ENCODE measurements at places on chromosomes 13 and 19.

- DNase-seq: no peak
Observed at GRCh38 chr13:113598481-113598880, 13.9 kb downstream of the TFDP1 start.

DNA sequence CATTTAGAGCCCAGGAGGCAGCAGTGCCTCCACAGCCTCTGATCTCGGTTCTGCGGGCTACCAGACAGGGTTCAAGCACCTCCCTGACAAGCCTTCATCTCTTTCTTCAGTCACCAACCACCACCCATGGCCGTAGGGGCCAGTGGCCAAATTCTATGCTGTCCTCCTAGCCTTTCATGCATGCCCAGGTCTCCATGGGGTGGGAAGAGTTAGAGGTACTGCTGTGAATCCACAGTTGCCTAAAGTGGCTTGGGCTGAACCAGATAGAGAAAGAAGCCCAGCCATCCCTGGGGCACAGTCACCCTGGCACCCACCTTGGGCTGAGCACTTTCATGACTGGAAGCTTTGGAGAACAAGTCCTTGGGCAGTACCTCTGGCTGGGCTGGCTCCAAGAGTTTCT is 97.4 kb downstream of the ZDHHC20 start:
- DNase-seq: no peak

DNA sequence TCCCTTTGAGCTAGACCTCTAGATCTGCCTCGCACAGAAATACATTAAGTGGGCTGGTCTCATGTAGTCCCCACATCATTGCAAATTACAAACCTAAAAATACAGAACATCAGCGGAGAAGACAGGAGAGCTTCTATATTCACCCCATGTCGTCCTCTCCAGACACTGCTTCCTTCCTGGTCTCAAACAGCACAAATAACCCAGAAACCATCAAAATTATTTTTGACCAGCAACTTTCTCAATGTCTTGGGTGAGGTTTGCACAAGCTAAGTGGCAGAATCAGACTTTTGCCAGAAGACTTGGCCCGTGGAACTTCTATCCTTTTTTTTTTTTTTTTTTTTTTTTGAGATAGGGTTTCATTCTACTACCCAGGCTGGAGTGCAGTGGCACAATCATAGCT is 28.2 kb downstream of the CLEC17A start:
- DNase-seq: no peak

DNA sequence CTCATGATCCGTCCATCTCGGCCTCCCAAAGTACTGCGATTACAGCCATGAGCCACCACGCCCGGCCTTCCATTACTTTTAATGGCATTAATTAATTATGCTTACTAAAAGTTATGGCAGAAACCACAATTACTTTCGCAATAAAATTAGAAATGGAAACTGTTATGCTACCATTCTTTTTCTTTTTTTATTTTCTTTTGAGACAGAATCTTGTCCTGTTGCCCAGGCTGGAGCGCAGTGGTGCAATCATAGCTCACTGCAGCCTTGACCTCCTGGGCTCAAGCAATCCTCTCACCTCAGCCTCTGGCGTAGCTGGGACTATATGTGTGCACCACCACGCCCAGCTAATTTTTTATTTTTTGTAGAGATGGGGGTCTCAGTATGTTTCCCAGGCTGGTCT is 4.6 kb upstream of the BST2 start:
- DNase-seq: no peak

DNA sequence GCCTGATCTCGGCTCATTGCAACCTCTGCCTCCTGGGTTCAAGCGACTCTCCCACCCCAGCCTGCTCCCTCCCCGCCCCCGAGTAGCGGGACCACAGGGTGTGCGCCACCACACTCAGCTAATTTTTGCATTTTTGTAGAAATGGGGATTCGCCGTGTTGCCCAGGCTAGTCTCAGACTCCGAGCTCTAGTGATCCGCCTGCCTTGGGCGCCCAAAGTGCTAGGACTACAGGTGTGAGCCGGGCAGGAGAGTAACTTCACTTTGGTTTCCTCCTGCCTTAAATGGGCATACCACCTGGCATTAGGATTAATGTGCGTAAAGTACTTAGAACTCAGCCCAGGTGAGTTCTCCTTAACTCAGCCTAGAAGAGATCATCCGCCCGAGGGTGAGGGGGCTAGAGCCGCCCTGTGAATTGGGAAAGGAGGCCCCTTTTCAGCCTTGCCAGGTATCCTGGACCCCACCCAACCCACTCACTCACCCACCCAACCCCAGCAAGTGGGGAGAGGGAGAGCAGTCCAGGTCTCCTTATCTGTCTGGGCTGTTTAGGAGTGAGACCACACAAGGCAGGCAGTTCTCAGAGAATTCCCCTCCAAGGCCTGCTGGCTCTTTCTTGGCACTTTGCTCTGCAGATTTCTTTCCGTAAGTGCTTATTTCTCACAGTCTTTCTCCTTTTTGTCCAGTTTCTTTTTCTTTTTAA is 1.2 kb upstream of the ZFP36 start:
- no peak for DNase-seq

DNA sequence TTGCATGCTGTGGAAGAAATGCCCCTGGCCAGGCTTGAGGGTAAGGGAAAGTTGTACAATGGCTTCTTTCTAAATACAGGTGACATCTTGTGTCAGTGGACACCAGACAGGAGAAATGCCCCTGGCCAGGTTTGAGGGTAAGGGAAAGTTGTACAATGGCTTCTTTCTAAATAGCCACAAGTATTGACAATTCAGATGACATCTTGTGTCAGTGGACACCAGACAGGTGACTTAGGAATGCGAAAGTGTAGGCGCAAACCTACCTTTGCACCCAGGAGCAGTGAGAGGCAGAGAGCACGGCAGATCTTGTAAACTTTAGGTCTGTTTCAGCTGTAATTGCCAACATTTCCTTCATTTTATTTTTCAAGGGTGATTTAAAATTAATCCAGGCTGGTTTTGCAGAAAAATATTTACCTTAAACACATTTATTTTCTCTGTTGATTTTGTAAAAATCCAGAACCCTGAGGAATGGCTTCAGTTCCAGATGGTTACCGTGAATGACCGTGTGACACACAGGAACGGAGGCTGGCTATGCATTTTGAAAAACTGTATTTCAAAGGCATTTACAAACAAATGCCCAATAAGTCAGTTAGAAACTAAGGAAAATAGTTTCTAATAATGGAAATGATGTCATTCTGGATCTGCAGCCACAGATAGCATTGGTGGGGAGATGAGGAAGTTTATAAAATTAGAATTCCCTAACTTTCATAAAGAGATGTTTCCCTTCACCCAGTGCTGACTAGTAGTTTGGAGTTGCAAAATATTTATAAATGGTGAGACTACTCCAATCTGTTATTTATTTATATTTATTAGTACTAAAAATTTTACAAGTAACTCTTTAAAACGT is 34.9 kb downstream of the TNFSF13B start:
- no peak for DNase-seq

DNA sequence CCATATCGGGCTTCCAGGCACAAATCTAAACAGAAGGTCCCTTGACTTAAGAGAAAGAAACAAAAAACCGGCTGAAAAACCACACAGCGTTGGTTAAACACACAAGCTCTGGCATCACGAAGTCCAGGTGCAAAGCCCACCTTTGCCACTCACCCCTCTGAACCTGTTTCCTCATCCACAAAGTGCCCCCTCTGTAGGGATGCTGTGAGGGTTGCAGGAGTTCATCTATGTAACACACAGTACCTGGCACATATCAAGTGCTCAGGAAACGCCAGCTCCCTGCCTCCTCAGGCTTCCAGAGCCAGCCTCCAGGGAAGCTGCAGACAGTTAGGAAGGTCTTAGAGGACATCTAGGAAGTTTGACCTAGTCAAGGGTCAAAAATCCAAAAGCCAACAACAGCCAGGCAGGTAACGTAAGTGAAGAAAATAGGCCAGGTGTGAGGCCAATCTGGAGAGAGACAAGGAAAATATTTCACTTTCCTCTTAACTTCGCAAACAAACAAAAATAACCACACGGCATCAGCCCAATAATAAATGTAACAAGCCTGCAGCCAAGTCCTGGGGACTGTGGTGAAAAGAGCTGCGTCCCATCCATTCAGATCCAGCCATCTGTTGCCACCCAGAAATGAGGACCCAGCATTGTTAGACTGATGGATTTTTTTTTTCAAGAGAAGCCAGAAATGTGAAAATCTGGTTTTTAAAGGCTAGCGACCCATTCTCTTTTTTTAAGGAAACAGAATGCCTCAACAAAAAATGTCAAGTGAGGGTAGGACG is 10.0 kb downstream of the KDELR1 start:
- DNase-seq: no peak

DNA sequence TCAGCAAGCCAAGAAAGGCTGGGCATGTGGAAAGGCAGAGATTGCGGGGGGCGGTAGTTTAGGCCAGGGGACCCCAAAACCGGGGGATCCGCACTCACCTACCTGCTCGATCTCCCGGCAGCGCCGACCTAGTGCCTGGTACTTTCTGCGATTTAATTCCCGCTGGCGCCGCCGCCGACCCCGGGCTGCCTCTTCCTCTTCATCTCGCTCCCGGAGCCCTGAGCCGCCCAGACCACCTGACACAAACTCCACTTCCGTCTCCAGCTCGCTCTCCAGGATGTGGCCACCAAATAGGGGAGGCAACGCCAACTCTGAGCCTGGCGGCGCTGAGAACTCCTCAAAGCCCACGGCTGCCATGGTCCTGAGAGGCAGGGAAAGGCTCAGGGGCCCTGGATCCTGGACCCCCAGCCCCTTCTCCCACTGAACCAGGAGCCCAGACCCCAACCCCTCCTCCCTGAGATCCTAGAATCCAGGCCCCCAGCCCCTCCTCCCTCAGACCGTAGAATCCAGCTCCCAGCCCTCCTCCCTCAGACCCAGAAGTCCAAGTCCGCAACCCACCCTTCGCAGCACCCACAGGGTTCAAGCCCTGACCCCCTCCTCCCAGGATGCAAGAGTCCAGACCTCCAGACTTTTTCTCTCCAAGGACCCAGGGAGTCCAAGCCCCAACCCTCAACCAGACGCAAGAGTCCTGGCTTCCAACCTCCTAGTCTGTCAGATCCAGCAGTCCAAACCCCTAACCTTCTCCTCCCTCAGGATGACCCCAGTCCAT is 933 bp downstream of the TFPT start:
- DNase-seq: no peak

- DNase-seq: no peak
Observed at GRCh38 chr13:33775339-33776108, 42.4 kb upstream of the RFC3 start.

All from stimulated activated CD8-positive, alpha-beta memory T cell treated with anti-CD3 and anti-CD28 coated beads, Interleukin-15, amount 100 ng/mL, for 24 hours (primary cell).